ENCODE measurements at places on chromosomes 3 and 15. TPM values are rescaled to one million over a fixed set of nuclear protein-coding genes. Genes with fewer than 3 reads are reported as not detected.

ITGA11 gene
- 0.77 TPM for total RNA-seq

RARRES1 gene
- total RNA-seq = not detected

KLHL6 gene
- not detected for total RNA-seq

LRRIQ4 gene
- not detected for total RNA-seq

OXSR1 gene
- 35.6 TPM for total RNA-seq

TMEM108 gene
- 0.27 TPM for total RNA-seq

ARGFX gene
- total RNA-seq = not detected

CEMIP gene
- 1.7 TPM for total RNA-seq

All from HT1080 (cell line).